ENCODE measurements at places on chromosomes 6 and 20.

- no peak for DNase-seq
These were observed 258.1 kb downstream of the UTRN start for GRCh38 chr6:144543006-144543871.

- no peak for DNase-seq
These were observed 11.8 kb downstream of the FYN start for GRCh38 chr6:111861431-111861885.

DNA sequence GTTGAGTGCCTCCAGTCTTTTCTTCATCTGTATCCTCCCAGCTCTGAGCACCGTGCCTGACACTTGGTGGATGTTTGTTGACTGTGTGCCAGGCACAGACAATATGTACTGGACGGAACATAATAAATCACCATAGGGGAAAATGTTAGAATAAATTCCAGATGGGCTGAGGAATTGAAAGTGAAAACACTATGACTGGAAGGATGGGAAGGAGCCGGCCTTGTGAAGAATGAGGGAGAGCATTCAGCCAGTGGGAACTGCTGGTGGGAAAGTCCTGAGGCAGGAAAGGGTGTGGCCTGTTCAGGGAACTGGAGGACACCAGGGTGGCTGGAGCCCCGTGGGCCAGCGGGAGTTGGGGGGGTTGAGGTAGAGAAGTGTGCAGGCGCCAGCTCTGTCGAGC is 75.4 kb downstream of the MTHFD1L start:
- DNase-seq: no peak

DNA sequence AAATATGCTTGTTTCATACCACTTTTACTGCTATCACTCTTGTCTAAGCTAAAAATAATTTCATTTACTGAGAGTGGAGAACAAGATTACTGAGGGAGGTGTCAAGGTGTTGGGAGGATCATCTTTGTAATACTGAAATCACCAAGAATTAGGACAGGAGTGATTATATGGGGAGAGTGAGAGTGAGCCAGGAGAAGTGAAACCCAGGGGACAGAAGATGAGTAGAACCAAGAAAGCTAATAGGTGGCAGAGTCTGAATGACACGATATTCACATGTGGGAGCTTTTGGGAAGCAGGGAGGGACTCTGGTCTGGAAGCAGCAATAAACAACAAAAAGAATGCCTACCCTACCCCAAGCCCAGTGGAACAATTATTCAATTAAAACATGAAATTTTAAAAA is 58.6 kb downstream of the AK9 start:
- DNase-seq: no peak

- DNase-seq: no peak
These were observed 3.8 kb upstream of the CPXM1 start for GRCh38 chr20:2804041-2804828.

GRCh38 chr20:19692685-19693119 is 65.4 kb upstream of the RIN2 start:
- peak; percentile 41 for DNase-seq

GRCh38 chr6:165300422-165300936 is 8.9 kb downstream of the C6orf118 start:
- DNase-seq: no peak

- DNase-seq: no peak
These were observed 1.1 kb downstream of the CDS2 start for GRCh38 chr20:5127859-5128424.

- peak; percentile 1 for DNase-seq
These were observed 200.3 kb upstream of the SIM1 start for GRCh38 chr6:100665041-100665380.

DNA sequence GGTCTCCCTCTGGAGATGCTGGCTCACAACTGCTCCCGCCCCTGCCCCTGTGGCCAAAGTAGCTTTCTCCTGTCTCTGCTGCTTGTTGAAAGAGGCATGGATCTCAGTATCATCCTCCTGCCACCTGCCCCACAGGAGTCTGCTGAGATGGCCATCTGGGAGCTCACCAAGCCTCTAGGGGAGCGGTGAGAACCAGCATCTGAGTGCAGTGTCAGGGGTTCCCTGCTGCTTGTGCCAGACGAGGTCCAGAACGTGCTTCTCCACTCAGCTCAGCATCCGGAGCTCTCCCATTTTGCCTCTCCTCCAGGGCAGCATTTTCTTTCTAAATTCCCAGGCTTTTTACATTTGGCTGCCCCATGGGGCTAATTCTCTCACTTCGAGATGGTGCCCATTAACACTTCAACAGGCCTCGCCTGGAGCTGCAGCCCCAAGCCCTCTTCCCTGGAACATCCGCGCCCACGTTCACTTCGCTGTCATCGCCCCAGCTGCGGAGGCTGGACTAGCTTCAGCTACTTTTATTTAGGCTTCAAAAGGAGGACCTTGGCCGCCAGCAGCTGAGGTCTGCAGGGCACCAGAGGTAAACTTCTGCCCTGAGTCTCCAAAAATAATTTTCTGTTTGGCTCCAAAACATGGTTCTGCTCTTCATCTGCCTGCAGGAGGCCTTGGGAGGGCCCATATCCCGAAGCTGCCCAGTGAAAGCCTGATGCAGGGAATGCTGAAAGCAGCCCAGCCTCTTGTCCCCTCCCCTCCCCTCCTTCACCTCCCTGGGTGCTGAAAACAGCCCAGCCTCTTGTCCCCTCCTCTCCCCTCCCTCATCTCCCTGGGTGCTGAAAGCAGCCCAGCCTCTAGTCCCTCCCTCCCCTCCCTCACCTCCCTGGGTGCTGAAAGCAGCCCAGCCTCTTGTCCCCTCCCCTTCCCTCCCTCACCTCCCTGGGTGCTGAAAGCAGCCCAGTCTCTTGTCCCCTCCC is 25.2 kb upstream of the MLN start:
- DNase-seq: no peak

- DNase-seq: no peak
These were observed 39.2 kb downstream of the GNAS start for GRCh38 chr20:58891718-58892140.

GRCh38 chr20:24842918-24843715 is 106.0 kb upstream of the CST7 start:
- DNase-seq: peak; percentile 76

GRCh38 chr6:34055223-34055933 is 90.5 kb downstream of the GRM4 start:
- DNase-seq: peak; percentile 33

GRCh38 chr6:29834564-29835436 is 7.2 kb downstream of the HLA-G start:
- DNase-seq: no peak

DNA sequence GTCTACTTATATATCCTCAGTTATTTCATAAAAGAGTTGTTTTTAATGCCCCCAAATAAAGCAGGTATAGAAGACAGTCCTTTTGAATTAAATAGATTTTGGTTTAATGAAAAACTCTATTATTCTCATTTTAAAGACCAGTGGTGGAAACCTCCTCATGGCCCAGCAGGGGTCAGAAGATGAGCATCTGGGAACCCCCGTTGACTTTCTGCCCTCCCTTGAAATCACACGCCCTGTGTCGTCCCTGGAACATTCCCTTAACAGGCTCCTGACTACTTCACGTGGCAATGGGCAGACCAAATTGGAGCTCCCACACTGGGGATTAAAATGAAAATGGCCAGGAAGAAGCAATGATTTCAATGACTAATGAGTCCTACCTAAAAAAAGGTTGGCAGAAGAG is 220.9 kb downstream of the KIF16B start:
- no peak for DNase-seq

DNA sequence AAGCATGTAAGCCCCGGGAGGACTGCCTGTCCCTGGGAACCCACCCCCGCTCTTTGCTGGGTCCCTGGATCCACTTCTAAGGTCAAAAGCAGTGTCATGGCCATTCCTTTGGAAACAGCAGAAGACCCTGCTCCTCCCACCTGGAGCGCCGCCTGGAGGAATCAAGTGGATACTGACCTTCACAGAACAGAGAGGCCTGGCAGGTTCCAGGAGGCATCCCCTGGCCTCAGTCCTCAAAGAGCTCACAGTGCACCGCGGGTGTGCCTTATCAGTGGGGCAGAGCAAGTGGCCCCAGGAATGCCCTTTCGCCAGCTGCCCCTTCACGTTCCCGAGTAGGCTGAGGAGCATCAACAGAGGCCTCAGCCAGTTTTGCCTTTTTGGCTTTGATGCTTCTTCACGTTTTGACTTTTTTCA is 11.1 kb upstream of the SLC4A11 start:
- DNase-seq: no peak

- DNase-seq: no peak
These were observed 1.4 kb upstream of the LRRN4 start for GRCh38 chr20:6055161-6055783.

GRCh38 chr6:169893624-169894023 is 142.2 kb downstream of the ERMARD start:
- DNase-seq: no peak

DNA sequence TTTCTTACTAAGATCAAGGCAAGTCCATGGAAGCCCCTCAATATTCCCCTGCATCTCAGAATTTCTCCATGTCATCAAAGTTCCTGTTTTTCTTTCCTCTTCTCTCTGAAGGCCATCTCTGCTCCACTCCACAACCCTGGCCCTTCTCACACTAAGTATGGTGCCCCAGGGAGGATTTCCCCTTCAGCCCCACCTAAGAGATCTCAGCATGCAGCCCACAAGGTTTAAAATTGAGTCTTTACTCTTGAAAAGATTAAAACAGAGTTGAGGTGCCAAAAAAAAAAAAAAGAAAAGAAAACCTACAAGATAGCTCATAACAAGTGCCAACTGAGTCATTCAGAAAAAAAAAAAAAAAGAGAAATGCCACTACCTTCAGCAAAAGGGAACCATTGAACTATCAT is 36.5 kb upstream of the TNFAIP3 start:
- peak; percentile 64 for DNase-seq

DNA sequence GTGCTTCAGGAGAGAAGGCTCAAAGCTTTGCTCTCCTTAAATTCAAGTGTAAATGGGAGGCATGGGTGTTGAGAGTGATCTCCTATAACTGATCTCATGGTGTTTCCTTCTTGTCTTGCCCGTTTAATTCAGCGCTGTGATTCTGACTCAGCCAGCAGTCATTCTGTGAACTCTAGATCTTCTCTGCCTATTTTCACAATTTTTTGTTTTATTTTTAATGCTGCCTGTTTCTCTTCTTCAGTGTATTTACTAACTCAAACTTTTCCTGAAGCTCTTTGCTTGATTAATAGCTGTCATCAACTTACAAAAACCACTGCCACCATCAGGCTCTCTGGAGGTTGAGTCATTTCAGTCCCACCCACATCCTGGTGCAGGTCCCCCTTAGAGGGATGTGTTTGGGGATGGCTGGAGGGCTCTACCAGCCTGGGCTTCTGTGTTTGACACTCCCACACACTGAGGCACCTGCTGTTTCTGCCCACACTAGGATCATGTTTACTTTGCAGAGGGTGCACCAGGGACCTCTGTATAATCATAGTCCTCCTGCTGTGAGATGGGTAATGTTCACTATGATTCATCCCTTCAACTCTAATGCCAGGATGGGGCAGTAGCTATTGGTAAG is 94.0 kb downstream of the SHLD1 start:
- DNase-seq: peak; percentile 79
